ENCODE measurements at places on chromosomes 13 and 19. TPM values are rescaled to one million over a fixed set of nuclear protein-coding genes. Genes with fewer than 3 reads are reported as not detected.

GRCh38 chr13:43444081-43444480, 342.7 kb downstream of the ENOX1 start:
- DNase-seq, result no peak

DNA sequence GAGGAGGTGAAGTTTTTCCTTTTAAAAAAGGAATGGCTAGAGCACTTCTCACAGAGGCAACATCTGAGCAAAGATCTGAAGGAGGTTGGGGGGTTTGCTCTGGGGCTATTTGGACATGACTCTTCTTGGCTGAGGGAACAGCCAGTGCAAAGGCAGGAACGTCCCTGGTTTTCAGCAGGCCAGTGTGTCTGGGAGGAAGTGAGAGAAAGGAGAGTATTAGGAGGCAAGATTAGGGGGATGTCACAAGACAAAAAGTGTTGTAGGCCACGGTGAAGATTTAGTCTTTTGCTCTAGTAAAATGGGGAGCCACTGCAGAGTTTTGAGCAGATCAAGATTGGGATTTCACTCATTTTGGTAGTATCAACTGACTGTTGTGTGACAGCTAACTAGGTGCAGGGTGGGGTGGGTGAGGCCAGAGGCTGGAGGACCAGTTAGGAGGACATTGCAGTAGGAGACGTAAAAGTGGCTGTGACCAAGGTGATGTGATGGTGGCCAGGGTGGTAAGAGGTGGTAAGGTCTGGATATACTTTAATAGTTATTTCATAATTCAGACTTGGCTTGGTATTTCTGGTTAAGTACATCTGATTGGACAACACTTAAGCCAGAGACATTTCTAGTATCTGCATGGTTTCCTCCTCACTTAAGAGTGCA, 40.6 kb downstream of the WDFY2 start:
- no peak for DNase-seq

The CCDC61 gene
- 14.5 TPM for total RNA-seq

- DNase-seq, result no peak
These were observed 277.3 kb downstream of the FOXO1 start for GRCh38 chr13:40389081-40389641.

The PDX1 gene
- total RNA-seq, result 25.1 TPM

- no peak for DNase-seq
These were observed 57.2 kb upstream of the ZNRF4 start for GRCh38 chr19:5397804-5398692.

DNA sequence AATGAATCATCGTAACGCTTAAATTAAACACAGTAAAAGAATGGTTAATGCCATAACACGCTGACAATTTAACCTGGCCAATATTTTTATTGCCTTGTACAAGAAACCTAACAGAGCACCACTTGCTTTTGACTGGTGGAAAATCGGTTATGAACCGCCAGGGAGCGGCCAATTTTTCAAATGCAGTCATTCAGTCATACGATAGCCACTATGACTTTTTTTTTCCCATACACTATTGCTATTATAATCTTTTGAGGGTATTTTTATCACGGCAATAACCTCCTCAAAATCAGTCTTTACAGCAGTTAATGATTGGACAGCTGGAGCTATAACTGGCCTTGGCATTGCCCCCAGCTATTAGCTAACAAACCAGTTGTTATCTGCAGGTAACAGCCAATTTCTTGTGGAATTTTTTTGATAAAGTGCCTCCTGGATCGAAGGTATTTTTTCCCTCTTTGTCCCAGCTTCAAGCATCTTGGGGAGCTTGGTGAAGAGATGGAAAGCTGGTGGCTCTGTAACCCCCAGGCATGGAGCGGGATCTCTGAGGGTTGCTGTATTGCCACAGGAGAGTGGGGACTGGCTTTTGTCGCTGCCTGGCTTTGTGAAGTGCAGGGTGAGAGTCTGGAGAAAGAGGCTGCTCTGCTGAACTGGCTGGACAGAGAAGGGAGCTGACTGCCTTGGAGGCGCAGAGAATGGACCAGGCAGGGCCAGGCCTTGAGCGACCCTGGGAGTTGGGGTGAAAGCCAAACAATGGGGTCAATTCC, 198.4 kb upstream of the ZNF536 start:
- DNase-seq, result peak; percentile 69

GRCh38 chr13:113550453-113550852, 34.1 kb upstream of the TFDP1 start:
- peak; percentile 7 for DNase-seq

GRCh38 chr19:48695743-48696352, at the start of gene FUT2:
TSS of gene FUT2 (plus strand) at chr19:48695971. CDS start at chr19:48702957, 6,986 bp downstream.
- DNase-seq, result peak; percentile 90

- DNase-seq, result no peak
These were observed 10.7 kb upstream of the MCF2L start for GRCh38 chr13:112958127-112958989.

The TMEM255B gene
- total RNA-seq, result 1.0 TPM

The NCR1 gene
- not detected for total RNA-seq

- DNase-seq, result no peak
These were observed 762.1 kb upstream of the ARGLU1 start for GRCh38 chr13:107329991-107330390.

- no peak for DNase-seq
These were observed 6.9 kb downstream of the DCLK1 start for GRCh38 chr13:36124236-36124822.

GRCh38 chr19:4206818-4207484, 22.4 kb upstream of the EBI3 start:
- DNase-seq, result no peak

DNA sequence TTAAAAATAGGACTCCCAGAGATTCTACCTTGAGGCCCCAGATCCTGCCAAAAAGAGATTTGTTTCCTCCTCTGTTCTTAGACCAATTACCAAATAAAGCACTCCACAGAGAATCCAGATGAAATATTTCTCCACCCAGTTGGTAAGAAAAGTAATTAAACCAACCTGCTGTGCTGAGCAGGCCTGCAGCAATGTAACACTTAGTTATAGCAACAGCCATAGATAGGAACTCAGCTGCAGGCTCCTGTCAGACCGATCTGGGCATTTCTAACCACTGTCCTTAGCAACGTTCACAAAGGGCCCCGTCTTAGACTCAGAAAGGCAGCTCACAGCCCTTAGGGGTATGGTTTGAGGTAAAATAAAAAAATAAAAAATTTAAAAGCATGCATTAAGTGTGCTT, 271.1 kb downstream of the KCNRG start:
- no peak for DNase-seq

DNA sequence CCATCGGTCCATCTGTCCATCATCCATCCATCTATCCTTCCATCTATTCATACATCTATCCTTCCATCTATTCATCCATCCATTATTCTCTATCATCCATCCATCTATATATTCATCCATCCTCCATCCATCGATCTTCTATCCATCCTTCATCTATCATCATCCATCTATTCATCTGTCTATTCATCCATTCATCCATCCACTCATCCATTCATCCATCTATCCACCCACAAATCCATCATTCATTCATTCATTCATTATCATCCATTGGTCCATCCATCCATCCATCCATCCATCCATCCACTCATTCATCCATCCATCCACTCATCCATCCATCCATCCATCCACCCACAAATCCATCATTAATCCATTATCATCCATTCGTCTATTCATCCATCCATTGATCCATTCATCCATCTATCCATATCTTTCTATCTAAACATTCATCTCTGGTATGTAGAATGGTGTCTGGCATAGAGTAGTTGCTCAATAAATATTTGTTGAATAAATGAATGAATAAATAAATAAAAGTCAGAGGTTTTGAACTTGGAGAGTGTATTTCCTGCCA, 36.6 kb downstream of the ZNF536 start:
- DNase-seq, result no peak

DNA sequence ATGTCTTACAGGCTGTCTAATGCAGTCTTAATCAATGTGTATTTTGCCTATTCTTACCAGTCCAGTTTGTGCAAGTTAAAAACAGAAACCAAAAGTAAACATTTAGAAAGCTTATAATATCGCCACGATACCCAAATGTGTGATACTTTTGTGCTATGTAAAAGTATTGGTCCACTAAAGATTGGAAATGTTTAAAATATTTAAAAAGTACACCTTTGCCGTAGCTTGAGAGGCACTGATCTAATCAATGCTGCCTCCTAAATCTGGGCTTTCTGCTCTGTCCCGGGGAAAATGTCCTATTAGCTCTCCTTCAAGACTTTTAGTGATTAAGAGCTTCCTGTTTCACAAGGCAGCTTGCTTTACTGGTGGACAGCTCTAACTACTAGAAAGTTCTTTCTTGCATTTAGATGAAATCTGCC, 64.7 kb downstream of the DNAJC15 start:
- no peak for DNase-seq

- DNase-seq, result no peak
These were observed 176.1 kb downstream of the TM9SF2 start for GRCh38 chr13:99677116-99677951.

The SERTM1 gene
- 0.26 TPM for total RNA-seq

- no peak for DNase-seq
These were observed 262.0 kb downstream of the NDFIP2 start for GRCh38 chr13:79742923-79743322.

DNA sequence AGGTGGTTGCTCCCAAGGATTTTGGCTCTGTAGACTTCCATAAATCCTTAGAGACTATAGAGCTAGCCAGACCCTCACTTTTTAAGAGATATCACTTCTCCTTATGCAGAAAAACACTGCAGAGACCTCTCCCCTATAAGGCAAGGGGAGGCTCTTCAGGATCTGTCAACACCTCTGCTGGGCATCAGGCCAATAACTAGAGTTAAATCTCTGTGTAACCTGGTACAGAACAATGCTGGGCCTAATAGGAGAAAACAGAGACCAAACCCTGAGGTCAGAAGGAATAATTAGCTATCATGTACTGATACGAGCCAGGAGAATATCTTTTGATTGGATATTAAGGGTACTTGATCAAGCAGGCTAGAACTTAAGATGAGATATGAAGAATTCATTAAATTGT, 358.5 kb downstream of the TBC1D4 start:
- no peak for DNase-seq

The URAD gene
- total RNA-seq, result not detected

DNA sequence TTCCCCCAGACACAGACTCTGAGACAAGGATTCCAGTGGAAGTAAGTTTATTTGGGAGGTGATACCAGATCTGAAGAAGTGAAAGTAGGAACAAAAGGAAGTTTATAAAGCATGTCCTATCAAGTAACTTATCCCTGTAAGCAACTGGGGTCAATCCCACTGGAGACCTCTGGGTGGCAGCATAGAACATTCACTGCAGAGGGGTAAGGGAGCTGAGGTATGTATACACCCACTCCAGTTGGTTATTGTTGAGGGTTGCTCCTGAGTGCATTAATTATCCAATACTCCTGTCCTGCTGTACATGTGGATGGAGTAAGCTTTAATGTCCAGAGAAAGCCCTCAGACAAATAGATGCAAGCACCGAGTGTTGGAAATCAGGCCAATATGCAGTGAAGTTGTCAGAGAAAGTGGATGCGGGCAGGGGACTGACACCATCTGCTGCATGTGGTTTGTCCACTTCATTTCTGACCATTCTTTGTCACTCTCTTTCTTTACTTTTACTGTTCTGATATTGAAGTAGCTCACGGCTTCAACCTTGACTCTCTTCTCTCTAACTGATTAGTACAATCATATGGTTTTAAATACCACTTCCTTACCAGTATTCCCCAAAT, 46.7 kb downstream of the NOTCH3 start:
- DNase-seq, result no peak

The LIPE gene
- 357 TPM for total RNA-seq

DNA sequence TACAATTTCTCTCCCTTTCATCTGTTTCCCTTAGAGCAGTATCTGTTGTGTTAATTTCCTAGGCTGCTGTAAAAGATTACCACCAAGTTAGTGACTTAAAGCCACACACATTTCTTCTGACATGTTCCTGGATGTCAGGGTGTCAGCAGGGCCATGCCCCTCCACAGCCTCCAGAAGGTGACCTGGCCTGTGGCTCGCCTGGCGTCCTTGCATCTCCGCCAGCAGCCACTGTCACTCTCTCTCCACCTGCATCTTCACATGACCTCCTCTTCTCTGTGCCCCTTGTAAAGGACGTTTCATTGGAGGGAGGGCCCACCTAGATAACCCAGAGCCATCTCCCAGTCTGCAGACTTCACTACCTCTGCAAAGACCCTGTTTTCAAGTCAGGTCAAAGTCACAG, 61.3 kb downstream of the SLC7A9 start:
- no peak for DNase-seq

The TTC9B gene
- not detected for total RNA-seq

The ZNF296 gene
- total RNA-seq, result 0.26 TPM

The DLL3 gene
- not detected for total RNA-seq

- DNase-seq, result no peak
These were observed 53.8 kb downstream of the SLC6A16 start for GRCh38 chr19:49271080-49271753.

The IFNL1 gene
- total RNA-seq, result not detected

The ZNF888 gene
- total RNA-seq, result 6.3 TPM

- peak; percentile 54 for DNase-seq
These were observed 8.3 kb downstream of the CACTIN start for GRCh38 chr19:3618144-3618810.

- DNase-seq, result no peak
These were observed 116.9 kb downstream of the EFNB2 start for GRCh38 chr13:106418556-106418955.

- DNase-seq, result no peak
These were observed 49.4 kb upstream of the MIR17HG start for GRCh38 chr13:91298060-91298459.

DNA sequence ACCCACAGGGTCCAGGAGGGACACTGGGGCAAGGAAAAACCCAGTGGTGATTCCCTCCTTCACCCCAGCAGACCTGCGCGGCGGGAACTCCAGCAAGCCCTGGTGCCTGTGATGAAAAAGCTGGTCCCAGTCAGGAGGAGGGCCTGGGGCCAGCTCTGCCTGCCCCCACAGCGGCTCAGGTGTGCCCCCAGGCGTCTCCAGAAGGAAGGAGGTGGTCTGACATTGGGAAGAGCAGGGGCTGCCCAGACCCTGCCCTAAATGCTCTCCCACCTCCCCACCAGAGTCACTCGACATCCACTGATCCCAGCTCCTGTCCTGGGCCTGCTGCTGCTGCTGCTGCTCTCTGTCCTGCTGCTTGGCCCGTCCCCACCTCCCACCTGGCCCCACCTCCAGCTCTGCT, 6.2 kb downstream of the PTH2 start:
- DNase-seq, result no peak

The TTYH1 gene
- total RNA-seq, result 20.5 TPM

GRCh38 chr13:111393221-111393790, 72.9 kb downstream of the TEX29 start:
- no peak for DNase-seq

GRCh38 chr13:32955881-32956594, 60.2 kb upstream of the KL start:
- DNase-seq, result no peak

The GNG7 gene
- 12.9 TPM for total RNA-seq
